ENCODE measurements at places on chromosomes 16 and 17.
A peak's percentile ranks its signal among the peaks of the same experiment; 100 is the strongest.

DNA sequence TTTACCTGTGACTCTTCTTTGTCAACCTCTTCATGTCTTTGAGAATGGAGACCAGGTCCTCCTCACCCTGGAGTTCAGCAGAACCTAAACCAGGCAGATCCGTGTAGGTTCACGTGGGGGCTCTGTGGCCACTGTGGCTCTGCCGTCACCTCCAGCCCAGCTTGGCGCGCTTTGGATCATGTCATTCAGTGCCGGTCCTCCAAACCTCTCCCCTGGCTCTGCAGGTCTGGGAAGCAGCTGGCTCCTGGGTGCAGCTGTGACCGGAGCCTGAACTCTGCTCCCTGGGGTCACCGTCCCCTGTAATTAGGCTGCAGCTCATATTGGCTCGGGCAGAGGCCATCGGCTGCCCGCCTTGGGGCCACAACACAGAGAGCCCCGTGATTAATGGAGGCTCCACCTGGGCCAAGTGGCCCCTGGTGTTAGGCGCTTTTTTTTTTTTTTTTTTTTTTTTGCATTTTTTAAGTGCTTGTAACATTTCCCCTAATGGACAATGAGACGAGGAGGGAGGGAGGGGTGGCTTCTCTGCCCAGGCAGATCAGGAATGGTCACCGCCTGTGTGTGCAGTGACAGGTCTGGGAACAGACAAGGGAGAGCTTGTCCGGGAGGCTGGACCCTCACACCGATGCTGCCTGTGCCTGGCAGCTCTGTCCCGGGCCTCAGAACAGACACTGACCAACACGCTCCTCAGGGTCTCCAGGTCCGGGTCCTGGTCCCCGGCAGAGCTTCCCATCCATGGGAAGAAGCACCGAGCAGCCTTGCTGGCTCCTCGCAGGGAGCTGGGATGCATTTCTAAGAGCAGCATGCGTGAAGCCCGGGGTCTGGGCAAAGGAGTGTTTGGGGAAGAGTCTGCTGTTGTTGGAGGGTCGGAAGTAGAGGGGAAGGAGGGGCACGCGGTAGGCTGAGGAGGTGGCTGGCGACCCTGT, 247.9 kb downstream of the SEC14L1 start:
- peak; percentile 60 for DNase-seq

DNA sequence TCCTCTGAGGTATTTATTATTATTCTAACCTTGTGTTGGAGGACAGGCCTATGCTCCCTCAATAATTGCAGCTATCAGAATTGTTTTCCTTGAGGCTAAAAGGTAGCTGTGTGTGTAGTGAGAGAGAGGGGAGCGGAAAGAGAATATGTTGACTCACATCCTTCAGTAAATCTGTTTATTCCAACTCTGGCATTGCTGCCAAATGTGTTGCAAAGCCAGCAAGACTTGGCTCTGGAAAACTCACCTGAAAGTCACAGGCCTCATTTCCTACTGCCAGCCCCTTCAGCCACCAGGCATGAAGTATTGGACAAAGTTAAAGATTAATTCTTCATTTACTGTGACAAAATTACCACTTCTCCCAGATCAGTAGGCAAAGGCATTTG, 9.6 kb downstream of the CA10 start:
- no peak for DNase-seq

DNA sequence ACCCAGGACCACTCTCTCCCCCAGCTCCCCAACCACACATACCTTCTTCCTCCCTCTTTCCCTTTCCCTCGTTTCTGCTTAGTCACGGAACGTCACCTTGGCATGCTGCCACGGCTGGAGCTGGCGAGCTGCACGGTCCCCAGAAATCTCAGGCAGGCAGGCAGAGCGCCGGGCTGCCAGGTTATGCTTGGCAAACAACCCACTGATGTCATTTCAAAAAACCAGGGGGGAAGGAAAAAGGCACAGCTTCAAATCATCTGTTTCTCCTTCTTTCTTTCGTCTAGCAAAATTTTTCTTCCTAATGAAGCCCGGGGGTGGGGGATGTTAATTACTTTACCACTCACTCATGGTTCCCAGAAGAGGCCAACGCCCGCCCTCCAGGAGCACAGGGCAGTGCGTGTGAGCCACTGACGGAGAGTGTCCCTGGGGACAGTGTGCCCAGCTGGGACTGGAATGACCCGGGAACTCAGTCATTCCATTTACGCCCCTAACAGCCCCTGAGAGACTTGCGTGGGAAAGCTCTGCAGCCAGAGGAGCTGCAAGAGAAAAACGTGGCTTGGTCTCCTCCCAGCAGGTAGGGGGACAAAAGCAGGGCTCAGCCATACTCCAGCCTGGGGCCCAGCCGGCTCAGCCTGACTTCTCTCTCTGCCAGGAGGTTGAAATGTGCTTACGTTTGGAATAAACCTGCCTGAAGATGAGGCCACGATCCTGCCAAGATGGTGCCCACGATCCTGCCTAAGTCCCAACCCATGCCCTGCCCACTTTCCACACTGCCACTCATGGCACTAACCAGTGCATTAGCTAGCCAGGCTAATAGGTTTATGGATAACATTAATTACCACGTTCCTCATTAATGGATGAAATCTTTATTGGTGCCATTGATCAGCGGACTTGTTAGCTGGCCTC, 198.9 kb downstream of the ZFHX3 start:
- peak; percentile 93 for DNase-seq

GRCh38 chr16:27531186-27531585, 18.5 kb downstream of the GTF3C1 start:
- DNase-seq = no peak

DNA sequence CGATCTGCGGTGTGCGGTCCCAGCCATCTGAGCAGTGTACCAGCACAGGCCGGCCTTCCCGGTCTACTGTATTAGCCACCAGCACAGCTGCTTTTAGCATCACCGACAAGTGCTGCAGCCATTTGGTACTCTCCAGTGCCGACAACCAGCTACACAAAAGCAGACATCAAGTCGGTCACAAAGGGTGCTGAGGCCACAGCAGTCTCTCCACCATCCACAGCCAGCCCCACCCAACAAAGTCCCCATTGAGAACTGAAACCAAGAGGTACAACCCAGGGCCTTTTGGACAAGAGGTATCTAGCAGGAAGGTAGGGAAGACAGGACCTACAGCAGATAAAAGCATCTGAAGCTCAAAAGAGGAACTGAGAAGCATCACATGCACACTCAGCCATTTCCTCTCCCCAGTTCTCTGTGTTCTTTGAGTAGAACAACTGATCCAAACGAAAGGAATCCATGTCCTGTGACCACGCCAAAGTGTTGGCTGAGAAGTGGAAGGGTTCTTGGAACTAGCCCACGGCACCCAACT, 9.5 kb downstream of the MTMR4 start:
- no peak for DNase-seq

GRCh38 chr16:61045931-61046330, 990.3 kb downstream of the CDH8 start:
- DNase-seq = no peak

GRCh38 chr17:73027130-73027741, 65.3 kb downstream of the SLC39A11 start:
- peak; percentile 89 for DNase-seq

DNA sequence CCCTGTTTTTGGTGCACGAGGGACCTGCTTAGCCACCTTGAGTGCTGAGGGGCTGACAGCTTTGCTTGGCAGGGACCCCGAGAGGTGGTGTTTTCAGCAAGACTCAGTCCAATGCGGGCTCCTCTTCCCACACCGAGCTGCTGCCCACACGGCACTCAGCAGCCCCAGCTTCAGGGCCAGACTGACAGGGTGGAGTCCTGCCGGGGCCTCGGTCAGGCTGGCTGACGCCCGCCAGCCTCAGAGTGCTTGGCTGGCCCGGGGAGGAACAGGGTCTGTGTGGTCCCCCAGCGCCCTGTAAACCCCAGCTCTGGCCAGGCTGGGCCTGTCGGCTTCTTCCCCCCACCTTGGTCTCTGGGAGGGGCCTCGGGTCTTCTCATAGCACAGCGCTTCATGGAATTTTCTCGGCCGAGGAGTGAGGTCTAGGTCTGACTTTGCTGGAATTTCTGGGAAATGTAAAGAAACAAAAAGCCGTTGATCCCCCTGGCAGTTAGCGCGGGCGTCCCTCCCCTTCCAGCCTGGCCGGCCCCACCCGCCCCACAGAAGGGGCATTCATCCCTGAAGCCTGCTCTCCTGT, 2.6 kb downstream of the SOX8 start:
- DNase-seq = no peak
